Left forelimb (tissue), 1 donor: ENCODE measurements at places on chromosomes 12 and 14.

DNA sequence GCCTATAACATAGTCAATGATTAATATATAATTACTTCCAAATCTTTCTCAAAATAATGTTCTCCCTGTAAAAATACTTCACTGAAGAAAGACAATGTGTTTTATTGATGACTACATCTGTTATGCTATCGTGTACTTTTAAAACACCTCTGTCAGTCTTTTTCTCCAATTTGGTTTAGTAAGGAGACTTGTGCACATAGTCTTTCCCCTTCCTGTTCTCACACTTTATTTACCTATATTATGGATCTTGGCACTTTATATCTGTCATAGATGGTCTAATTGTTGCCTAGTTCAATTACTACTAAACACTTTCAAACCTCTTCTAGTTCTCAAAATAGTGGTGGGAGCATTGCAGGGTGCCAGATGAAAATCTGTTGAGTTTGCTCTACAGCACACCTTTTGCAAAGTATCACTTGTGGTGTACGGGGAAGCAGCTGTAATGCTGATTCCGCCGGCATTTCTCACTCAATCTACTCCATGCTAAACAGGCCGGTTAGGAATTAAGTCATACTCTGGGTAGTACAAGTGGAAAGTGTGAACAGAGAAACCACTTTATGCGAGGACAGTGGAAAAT, 1.1 kb upstream of the INSM2 start:
- no peak for DNase-seq

- DNase-seq = no peak
Measured at GRCh38 chr14:62084020-62084419, 321.8 kb downstream of the SNAPC1 start.

DNA sequence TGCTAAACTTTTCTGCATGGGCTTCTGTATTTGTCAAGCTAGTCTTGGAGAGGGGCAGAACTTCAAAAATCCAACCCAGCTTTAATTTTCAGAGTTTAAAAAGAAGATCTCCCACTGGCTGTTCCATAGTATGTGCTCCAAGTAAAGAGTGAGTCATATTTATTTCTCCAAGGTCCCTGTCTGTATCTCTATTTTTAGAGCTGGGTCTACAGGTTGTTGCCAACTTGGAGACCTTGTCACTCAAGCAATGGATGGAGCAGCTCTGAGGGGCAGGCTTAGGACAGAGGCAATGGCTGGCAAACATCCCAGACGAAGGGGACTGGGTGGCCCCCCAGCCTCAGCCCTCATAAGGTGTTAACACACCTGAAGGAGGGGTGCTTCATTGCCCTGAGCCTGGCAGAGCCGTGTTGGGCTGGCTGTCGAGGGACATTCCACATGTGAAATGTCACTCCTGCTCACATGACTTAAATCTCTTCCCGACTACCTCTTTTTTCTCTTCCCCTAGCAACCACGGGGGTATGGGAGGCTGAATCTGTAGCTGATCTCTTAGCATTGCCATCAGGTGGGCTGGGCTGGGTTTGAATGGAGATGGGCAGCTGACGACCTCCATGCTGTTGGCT, 103.1 kb downstream of the SMOC1 start:
- no peak for DNase-seq

GRCh38 chr14:24798911-24799462, 165.0 kb upstream of the GZMB start:
- no peak for DNase-seq
